ENCODE measurements at places on chromosomes 7 and 10.
A peak's percentile ranks its signal among the peaks of the same experiment; 100 is the strongest.

- no peaks in the 10 kb centered on the region for H3K36me3 ChIP-seq
- no peak overlapping the region for H3K27ac ChIP-seq
- no peaks in the 10 kb centered on the region for H3K27me3 ChIP-seq
- no peak overlapping the region for H3K4me3 ChIP-seq
Observed at GRCh38 chr10:96376483-96376882, 17.7 kb upstream of the OPALIN start.

- peak; percentile 73 for DNase-seq
- H3K27ac ChIP-seq, result no peak overlapping the region
Observed at GRCh38 chr10:100341953-100342626, 4.9 kb upstream of the SCD start.

- H3K4me3 ChIP-seq, result no peak overlapping the region
- no peak for DNase-seq
Observed at GRCh38 chr7:36855330-36855729, 131.0 kb upstream of the AOAH start.

DNA sequence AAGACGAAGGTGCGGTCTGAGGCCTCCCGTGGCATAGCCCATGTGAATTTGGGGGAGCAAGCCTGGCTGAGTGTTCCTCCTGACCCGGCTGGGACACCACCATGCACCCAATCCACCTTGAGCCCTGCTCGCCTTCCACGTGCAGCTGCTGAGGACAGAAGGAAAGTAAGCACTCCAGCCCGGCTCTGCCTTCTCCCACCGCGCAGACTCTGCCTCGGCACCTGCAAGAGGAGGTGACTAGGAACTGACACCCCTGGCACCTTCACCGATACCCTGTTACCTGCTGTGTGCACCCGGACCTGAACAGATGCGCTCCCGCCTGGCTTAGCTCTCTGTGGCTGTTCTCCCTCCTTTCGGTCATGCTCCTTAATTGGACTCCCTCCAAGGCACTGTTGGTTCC, 57.0 kb upstream of the OPN4 start:
- H3K27ac ChIP-seq, result no peak overlapping the region
- DNase-seq, result no peak
- no peaks in the 10 kb centered on the region for H3K36me3 ChIP-seq
- no peaks in the 10 kb centered on the region for H3K27me3 ChIP-seq
- no peak overlapping the region for H3K4me3 ChIP-seq

- no peak overlapping the region for H3K27ac ChIP-seq
- no peak overlapping the region for H3K4me3 ChIP-seq
- no peaks in the 10 kb centered on the region for H3K4me1 ChIP-seq
Observed at GRCh38 chr10:48296576-48297098, 9.8 kb upstream of the MAPK8 start.

DNA sequence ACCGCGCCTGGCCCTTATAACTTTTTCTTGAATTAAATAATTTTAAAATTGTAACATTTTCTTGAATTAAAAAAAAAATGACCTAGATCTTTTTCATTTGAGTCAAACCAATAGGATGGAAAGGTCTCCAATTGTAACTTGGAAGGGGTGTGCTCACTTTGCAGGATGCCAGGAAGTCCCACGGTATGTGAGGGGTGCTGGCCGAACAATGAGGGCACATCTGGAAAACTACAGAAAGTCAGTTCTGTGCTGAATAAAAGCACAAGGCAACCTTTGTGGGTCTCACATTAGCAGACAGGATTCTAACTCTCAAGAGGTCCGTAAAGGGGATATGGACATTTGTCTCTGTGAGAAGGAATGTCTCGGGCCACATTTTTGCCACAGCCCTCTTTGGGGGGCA, 52.8 kb upstream of the PDLIM1 start:
- no peak overlapping the region for H3K27ac ChIP-seq
- no peaks in the 10 kb centered on the region for H3K27me3 ChIP-seq
- no peaks in the 10 kb centered on the region for H3K4me1 ChIP-seq
- DNase-seq, result no peak
- no peak overlapping the region for H3K4me3 ChIP-seq
- no peaks in the 10 kb centered on the region for H3K36me3 ChIP-seq

GRCh38 chr10:119233821-119234220, 26.4 kb downstream of the GRK5 start:
- H3K27me3 ChIP-seq, result no peaks in the 10 kb centered on the region
- peak; percentile 82 for DNase-seq
- H3K4me1 ChIP-seq, result peaks cover 3% of the 10 kb centered on the region

DNA sequence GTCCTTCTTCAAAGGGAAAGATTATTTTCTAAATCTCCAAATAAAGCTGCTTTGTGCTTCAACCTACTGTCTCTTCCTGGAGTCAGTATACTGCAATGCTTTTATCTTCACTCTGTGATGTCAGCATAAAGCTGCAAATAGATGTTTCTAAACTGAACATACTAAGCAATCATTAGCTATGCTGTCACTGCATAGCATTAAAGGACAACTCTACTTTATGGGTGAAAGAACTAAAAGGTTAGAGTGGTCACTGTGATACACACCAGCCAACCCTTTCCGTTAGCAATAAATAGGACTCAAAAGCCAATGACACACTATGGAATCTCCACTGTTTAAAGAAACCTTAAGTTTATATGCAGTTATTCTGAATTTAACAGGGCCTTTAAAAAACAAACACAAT, 1.8 kb downstream of the CCDC186 start:
- H3K27ac ChIP-seq, result no peak overlapping the region
- H3K4me1 ChIP-seq, result peaks cover 12% of the 10 kb centered on the region
- H3K36me3 ChIP-seq, result peaks cover 6% of the 10 kb centered on the region
- H3K4me3 ChIP-seq, result peak overlapping the region; percentile 11

- H3K27me3 ChIP-seq, result no peaks in the 10 kb centered on the region
- H3K4me1 ChIP-seq, result no peaks in the 10 kb centered on the region
- H3K4me3 ChIP-seq, result no peak overlapping the region
- DNase-seq, result no peak
- H3K27ac ChIP-seq, result no peak overlapping the region
Observed at GRCh38 chr7:85596827-85597226, 410.0 kb upstream of the SEMA3D start.

GRCh38 chr7:26437003-26437532, 145.4 kb downstream of the SNX10 start:
- no peak overlapping the region for H3K27ac ChIP-seq
- no peak for DNase-seq
- H3K27me3 ChIP-seq, result no peaks in the 10 kb centered on the region
- H3K4me1 ChIP-seq, result no peaks in the 10 kb centered on the region
- no peaks in the 10 kb centered on the region for H3K36me3 ChIP-seq

DNA sequence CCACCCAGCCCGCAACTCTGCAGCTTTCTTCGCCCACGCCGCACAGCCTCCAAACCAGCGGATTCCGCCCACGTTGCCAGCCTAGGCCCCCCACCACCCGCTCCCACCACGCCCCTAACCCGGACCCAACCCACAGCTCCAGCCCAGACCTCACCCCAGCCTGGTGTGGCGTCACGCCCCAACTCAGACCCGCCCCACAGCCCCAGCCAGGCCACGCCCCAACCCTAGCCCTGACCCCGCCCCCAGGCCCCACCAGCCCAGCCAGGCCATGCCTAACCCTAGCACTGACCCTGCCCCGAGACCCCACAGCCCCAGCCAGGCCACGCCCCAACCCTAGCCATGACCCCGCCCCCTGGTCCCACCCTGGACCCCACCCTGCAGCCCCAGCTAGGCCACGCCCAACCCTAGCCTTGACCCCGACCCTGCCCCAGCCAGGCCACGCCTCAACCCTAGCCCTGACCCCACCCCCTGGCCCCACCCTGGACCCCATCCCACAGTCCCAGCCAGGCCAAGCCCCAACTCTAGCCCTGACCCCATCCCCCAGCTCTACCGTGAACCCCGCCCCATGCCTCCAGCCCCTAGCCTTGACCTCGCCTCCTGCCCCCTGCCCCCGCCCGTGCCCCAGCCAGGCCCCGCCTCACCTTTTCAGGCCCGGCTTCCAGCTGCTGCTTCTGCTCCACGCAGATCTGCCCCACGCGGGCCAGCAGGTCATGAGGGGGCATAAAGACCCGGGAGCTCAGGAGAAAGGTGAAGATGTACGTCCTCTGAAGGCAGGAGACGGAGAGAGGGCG, 64.0 kb downstream of the RASGEF1A start:
- H3K27ac ChIP-seq, result no peak overlapping the region
- H3K36me3 ChIP-seq, result no peaks in the 10 kb centered on the region
- H3K27me3 ChIP-seq, result no peaks in the 10 kb centered on the region
- H3K4me1 ChIP-seq, result no peaks in the 10 kb centered on the region

GRCh38 chr7:151373599-151373998, 32.0 kb downstream of the NUB1 start:
- H3K4me3 ChIP-seq, result no peak overlapping the region
- H3K27ac ChIP-seq, result no peak overlapping the region
- no peak for DNase-seq
- H3K4me1 ChIP-seq, result no peaks in the 10 kb centered on the region
- H3K27me3 ChIP-seq, result no peaks in the 10 kb centered on the region

GRCh38 chr10:7700577-7701125, 2.5 kb upstream of the ITIH2 start:
- no peaks in the 10 kb centered on the region for H3K36me3 ChIP-seq
- H3K4me3 ChIP-seq, result no peak overlapping the region
- H3K27me3 ChIP-seq, result peaks cover 3% of the 10 kb centered on the region
- no peaks in the 10 kb centered on the region for H3K4me1 ChIP-seq
- no peak overlapping the region for H3K27ac ChIP-seq

GRCh38 chr10:48251525-48252353, 22.8 kb downstream of the FRMPD2 start:
- no peak for DNase-seq
- H3K27me3 ChIP-seq, result no peaks in the 10 kb centered on the region
- H3K4me1 ChIP-seq, result no peaks in the 10 kb centered on the region
- no peak overlapping the region for H3K4me3 ChIP-seq
- no peaks in the 10 kb centered on the region for H3K36me3 ChIP-seq

- H3K27ac ChIP-seq, result no peak overlapping the region
- no peak for DNase-seq
- no peaks in the 10 kb centered on the region for H3K36me3 ChIP-seq
- no peaks in the 10 kb centered on the region for H3K27me3 ChIP-seq
- H3K4me3 ChIP-seq, result no peak overlapping the region
- peaks cover 4% of the 10 kb centered on the region for H3K4me1 ChIP-seq
Observed at GRCh38 chr7:3193379-3194120, 107.5 kb upstream of the SDK1 start.

DNA sequence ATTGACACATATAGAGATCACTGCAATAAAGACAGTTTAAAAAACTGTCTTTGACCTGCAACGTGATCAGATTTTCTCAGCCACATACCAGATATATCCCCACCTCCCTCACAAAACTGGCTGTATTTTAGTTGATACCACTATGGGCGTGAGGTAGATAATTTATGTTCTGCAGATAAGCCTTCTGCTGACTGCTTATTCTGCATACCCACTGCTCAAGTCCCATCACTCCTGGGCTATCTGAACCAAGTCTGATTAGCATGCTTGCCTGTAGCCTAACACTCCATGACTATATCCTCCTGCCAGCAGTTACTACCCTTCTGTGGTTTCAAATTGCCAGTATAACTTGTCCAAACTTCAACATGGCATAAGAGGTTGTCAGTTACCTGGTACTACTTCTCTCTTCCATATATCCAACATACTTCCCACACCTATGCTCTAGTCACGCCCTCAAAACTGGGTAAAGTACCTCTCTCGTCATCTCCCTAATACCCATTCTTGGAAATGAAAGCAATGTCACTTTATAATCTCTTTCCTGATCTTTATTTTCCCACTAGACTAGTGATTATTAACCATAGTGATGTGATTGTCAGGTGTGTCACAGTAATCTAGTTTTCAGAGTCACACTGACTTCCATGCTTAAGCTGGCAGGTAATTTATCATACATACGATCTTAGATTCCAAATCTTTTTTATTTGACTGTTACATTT, 70.7 kb downstream of the MALSU1 start:
- DNase-seq, result no peak
- peaks cover 33% of the 10 kb centered on the region for H3K4me1 ChIP-seq
- H3K36me3 ChIP-seq, result no peaks in the 10 kb centered on the region
- no peak overlapping the region for H3K27ac ChIP-seq
- no peak overlapping the region for H3K4me3 ChIP-seq
- H3K27me3 ChIP-seq, result no peaks in the 10 kb centered on the region

- no peak overlapping the region for H3K4me3 ChIP-seq
- no peak overlapping the region for H3K27ac ChIP-seq
- H3K36me3 ChIP-seq, result no peaks in the 10 kb centered on the region
- no peaks in the 10 kb centered on the region for H3K4me1 ChIP-seq
Observed at GRCh38 chr7:3486841-3487240, 185.8 kb downstream of the SDK1 start.

DNA sequence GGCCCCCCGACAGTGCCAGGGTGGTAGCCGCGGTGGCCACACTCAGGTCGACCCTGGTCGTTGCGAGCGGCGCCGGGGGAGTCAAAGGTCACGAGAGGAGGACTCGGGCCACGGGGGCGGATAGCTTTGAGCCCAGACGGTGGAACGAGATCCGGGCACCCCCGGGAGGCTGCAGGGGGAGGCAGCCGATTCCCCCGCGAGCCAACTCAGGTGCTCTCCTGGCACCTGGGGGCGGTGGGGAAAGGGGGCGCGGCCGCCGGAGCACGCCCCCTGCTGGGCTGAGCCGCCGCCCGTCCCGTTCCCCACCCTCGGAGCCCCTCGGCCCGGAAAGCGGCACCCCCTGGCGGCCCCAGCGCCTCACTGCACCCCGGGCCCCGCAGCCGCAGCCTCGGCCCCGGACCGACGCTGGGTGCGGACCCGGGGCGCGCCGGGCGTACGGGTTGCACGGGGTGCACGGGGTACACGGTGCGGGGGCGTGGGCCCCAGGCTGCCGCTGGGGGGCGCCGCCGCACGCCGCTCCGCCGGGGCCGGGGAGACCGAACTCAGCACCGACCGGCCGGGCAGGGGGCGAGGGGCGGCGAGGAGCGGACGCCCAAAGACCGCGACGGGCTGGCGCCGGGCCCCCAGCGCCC, 521 bp upstream of the NYAP1 start:
- H3K36me3 ChIP-seq, result no peaks in the 10 kb centered on the region
- H3K4me1 ChIP-seq, result no peaks in the 10 kb centered on the region
- no peaks in the 10 kb centered on the region for H3K27me3 ChIP-seq
- H3K4me3 ChIP-seq, result peak overlapping the region; percentile 48
- peak; percentile 79 for DNase-seq
- H3K27ac ChIP-seq, result no peak overlapping the region

- no peak overlapping the region for H3K4me3 ChIP-seq
- H3K36me3 ChIP-seq, result no peaks in the 10 kb centered on the region
- no peak for DNase-seq
- no peak overlapping the region for H3K27ac ChIP-seq
- no peaks in the 10 kb centered on the region for H3K27me3 ChIP-seq
- H3K4me1 ChIP-seq, result peaks cover 32% of the 10 kb centered on the region
Observed at GRCh38 chr10:3748484-3748883, 36.5 kb downstream of the KLF6 start.

DNA sequence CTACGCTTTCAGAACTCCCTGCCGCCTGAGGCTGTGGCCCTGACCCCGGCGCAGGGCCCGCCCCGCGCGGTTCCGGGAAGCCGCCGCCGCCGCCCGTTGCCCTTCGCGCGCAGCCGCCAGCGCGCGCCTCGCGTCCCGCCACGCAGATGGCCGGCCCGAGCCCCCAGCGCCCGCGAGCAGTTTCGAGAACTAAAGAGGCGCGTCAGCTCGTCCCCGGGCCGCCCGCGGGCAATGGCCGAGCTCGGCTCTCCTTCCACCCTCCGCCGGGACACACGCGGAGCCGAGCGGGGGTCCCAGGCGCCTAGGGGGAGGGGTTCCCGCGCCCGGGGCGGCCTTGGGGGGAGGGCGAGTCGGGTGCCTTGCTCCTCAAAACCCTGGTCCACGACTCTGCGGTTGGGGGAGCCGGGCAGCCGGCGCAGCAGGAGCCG, 1.8 kb downstream of the HNRNPF start:
- H3K27me3 ChIP-seq, result no peaks in the 10 kb centered on the region
- peaks cover 37% of the 10 kb centered on the region for H3K4me1 ChIP-seq
- peaks cover 10% of the 10 kb centered on the region for H3K36me3 ChIP-seq
- DNase-seq, result peak; percentile 33

- H3K36me3 ChIP-seq, result peaks cover 17% of the 10 kb centered on the region
- no peaks in the 10 kb centered on the region for H3K4me1 ChIP-seq
- no peaks in the 10 kb centered on the region for H3K27me3 ChIP-seq
- H3K27ac ChIP-seq, result no peak overlapping the region
Observed at GRCh38 chr7:149860821-149861727, 12.7 kb upstream of the ATP6V0E2 start.

Data from common myeloid progenitor, CD34-positive (primary cell).